ENCODE measurements at places on chromosomes 5 and 9. TPM values are rescaled to one million over a fixed set of nuclear protein-coding genes. Genes with fewer than 3 reads are reported as not detected.

The NOTCH1 gene
- total RNA-seq: 21.5 TPM

DNA sequence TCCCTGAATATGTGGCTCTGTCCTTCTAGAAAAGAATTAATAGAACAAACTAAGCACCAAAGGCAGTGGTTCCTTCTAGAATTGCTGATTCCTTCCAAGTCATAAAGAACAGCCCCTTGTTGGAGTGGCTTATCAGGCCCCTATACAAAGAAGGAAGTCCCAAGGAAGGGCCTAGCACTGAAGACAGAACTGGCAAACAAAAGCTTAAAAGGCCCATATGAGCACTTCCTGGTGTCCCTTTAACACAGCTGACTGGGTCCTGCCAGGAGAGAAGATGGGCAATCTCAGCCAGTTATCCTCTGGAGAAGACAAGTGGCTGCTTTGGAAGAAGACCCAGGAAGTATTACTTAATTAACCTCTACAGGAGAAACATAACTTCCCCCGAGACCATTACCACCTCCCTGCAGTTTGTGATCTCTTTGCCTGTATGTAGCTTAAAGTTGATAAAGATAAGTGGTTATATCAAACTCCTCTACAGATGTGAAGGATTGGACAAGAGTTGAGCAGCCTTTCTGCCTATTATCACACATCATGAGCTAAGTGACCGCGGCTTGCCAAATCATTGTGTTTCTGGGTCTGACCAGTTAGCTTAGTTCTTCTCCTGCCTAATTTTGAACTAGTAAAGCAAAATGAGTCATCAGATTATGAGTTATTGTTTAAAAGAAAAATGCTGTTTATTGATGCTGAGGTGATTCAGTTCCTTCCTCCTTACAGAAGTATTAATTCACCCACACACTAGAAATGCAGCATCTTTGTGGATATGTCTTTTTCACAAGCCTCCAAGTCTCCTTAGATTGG is 13.3 kb upstream of the STING1 start:
- no peaks in the 10 kb centered on the region for H3K36me3 ChIP-seq
- no peak for DNase-seq
- H3K4me3 ChIP-seq: no peak overlapping the region
- peaks cover 11% of the 10 kb centered on the region for H3K4me1 ChIP-seq

DNA sequence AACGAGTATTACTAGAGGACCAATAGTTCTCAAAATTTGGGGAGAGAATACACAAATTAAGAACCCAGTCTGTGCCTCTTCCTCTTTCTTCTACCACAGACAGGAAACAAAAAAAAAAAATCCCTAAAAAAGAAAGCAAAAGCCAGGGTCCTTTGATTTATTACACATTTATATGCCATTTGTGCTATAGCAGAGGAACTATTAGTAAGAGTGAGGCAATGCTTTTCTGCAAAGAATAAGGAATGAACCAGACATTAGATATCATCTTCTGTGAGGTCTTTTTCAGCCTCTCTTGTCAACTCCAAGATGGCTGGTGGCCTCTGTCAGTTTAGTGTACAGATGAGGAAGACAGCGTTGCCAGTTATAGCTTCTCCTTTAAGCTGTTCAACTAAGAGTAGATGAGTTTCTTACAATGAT is 127.6 kb downstream of the RFX3 start:
- H3K4me3 ChIP-seq: no peak overlapping the region
- H3K36me3 ChIP-seq: no peaks in the 10 kb centered on the region
- no peaks in the 10 kb centered on the region for H3K27me3 ChIP-seq
- no peak for DNase-seq
- no peaks in the 10 kb centered on the region for H3K4me1 ChIP-seq

DNA sequence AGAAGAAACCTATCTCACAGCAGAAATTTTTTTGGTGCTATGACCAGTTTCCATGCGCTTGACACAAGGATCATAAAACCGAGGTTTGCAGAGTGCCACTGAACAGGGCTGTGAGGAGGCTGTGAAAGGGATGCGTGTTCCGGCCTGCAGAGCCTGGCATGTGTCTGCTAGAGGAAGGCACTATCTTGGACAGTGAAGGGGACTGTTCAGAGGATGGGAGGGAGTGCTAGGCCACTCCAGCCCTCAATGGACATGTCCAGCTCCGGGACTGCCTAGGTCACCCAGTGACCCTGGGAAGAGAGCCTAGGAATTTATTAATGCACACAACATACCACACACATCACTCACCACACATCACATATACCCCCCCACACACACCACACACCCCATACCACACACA is 275.9 kb downstream of the GADD45G start:
- H3K27ac ChIP-seq: no peak overlapping the region
- no peaks in the 10 kb centered on the region for H3K36me3 ChIP-seq
- H3K27me3 ChIP-seq: no peaks in the 10 kb centered on the region
- H3K4me3 ChIP-seq: no peak overlapping the region
- H3K4me1 ChIP-seq: no peaks in the 10 kb centered on the region

GRCh38 chr5:169300468-169301385 is at the start of gene SLIT3:
Gene SLIT3 (minus strand): TSS chr5:169301139. CDS start chr5:169300709, 430 bp downstream.
- H3K27ac ChIP-seq: no peak within 1 kb of the TSS
- peak within 1 kb of the TSS; percentile 77 for H3K4me3 ChIP-seq
- no peaks in the 10 kb centered on the region for H3K4me1 ChIP-seq

DNA sequence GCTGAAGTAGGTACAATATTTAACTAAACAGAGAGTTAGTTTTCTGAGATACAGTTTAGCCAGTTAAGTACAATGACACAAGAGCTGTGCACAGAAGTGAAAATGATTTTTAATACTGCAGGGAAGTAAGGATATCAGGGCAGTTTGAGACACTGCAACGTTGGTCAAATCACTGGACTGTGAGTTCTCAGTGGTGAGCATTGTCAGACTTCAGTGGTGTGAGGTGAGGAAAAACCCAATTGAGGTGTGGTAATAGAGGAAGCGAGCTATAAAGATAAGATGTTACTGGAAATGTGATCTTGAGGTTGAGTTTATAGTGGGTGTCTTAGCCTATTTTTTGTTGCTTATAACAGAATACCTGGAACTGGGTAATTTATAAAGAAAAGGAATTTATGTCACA is 12.8 kb upstream of the FBXL7 start:
- no peak overlapping the region for H3K4me3 ChIP-seq
- no peak overlapping the region for H3K27ac ChIP-seq
- no peaks in the 10 kb centered on the region for H3K36me3 ChIP-seq
- no peaks in the 10 kb centered on the region for H3K4me1 ChIP-seq
- no peak for DNase-seq
- peaks cover 8% of the 10 kb centered on the region for H3K27me3 ChIP-seq

- H3K4me3 ChIP-seq: no peak overlapping the region
- no peak for DNase-seq
- peaks cover 42% of the 10 kb centered on the region for H3K27me3 ChIP-seq
- H3K4me1 ChIP-seq: no peaks in the 10 kb centered on the region
- no peak overlapping the region for H3K27ac ChIP-seq
- no peaks in the 10 kb centered on the region for H3K36me3 ChIP-seq
These were observed 2.8 kb upstream of the GPR150 start for GRCh38 chr5:95617057-95617456.

The PLPP1 gene
- 100 TPM for total RNA-seq

The BDP1 gene
- total RNA-seq: 28.6 TPM

- H3K27ac ChIP-seq: no peak overlapping the region
- no peaks in the 10 kb centered on the region for H3K36me3 ChIP-seq
- no peak overlapping the region for H3K4me3 ChIP-seq
- no peak for DNase-seq
These were observed 60.8 kb downstream of the MAPKAP1 start for GRCh38 chr9:125646217-125646616.

The TDRD7 gene
- 31.9 TPM for total RNA-seq

- H3K27me3 ChIP-seq: peaks cover 100% of the 10 kb centered on the region
- H3K4me3 ChIP-seq: no peak overlapping the region
- H3K36me3 ChIP-seq: no peaks in the 10 kb centered on the region
- no peaks in the 10 kb centered on the region for H3K4me1 ChIP-seq
- DNase-seq: no peak
These were observed 6.3 kb downstream of the NR2F1-AS1 start for GRCh38 chr5:93574491-93575305.

- peaks cover 41% of the 10 kb centered on the region for H3K27me3 ChIP-seq
- H3K4me3 ChIP-seq: no peak overlapping the region
- DNase-seq: no peak
- no peaks in the 10 kb centered on the region for H3K36me3 ChIP-seq
- H3K27ac ChIP-seq: no peak overlapping the region
These were observed 144.6 kb upstream of the ZNF366 start for GRCh38 chr5:72651779-72652178.

DNA sequence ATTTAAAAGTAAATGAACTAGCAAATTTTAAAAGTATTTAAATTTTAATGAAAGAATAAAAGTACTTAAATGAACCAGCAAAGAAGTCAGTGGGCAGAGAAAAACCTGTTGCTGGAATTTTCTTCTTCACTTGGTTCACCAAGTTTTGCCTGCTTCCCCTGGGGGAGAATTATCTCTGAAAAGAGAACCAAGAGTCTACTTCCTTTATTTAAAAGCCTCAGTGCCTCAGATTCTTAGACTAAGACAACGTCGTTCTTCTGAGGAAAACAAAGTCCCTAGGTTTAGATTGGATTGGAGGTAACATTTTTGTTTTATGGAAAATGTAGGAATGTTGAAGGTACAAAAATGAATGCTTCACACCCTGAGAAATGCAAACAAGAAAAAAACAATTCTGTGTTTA is 7.4 kb upstream of the KLF4 start:
- H3K36me3 ChIP-seq: no peaks in the 10 kb centered on the region
- no peak overlapping the region for H3K4me3 ChIP-seq
- peaks cover 35% of the 10 kb centered on the region for H3K27me3 ChIP-seq
- no peak for DNase-seq

DNA sequence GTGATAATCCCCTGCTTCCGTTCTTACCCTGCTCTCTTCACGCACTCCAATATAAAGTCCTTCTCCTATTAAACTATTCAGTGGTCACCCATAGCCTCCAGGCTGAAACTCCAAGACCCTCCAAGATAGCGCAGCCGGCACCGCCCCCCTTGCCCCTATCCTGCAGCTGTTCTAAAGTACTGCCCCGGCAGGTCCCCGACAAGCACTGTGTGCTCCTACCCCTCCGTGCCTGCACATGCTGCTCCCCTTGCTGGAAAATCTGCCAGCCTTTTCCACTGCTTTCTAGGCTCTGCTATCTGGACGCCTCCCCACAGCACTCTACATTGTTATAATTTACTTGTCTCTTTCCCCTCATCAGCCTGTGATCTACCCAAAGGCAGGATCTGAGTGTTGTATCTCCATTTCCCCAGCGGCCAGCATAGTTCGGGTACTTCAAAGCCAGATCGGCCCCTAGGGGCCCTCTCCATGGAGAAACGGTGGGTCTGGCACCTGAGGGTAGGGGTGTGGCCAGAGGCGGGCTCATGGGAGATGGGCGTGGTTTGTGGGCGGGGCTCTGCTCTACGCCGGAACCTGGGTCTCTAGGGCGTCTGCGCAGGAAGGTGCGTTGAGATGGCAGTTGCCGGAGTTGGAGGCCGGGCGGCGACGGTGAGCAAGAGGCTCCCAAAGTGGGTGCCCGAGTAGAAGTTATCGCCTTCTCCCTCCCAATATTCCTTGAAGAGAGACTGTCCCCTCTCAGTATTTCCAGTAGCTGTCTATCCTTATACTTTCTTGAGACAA is 83.5 kb upstream of the RUSC2 start:
- peak; percentile 99 for DNase-seq
- no peak overlapping the region for H3K4me3 ChIP-seq
- H3K4me1 ChIP-seq: no peaks in the 10 kb centered on the region
- no peak overlapping the region for H3K27ac ChIP-seq
- no peaks in the 10 kb centered on the region for H3K27me3 ChIP-seq
- peaks cover 33% of the 10 kb centered on the region for H3K36me3 ChIP-seq

The IER5L gene
- total RNA-seq: 6.1 TPM

The RNF180 gene
- total RNA-seq: 7.3 TPM

The MED7 gene
- 19.1 TPM for total RNA-seq

The SHISAL2B gene
- 106 TPM for total RNA-seq

The ODF2 gene
- total RNA-seq: 48.7 TPM

The TRIP13 gene
- total RNA-seq: 32.4 TPM

DNA sequence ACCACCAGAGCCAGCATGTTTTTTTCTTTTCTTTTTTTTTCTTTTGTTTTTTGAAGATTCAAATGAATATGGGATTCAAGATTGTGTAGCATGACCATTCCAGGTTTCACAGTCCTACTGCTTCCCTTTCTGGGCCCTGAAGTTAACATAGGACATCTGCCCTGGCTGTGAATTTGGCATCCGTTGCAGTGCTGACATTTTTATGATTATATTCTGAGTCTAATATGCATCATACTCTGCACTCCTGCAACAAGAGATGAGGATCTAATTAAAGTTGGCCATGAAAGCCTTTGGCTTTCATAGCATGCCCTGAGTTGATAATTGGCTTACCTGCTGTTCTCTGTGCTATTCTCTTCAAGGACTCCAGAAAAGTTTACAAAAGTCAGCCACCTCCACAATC is 29.8 kb downstream of the C5orf22 start:
- DNase-seq: no peak
- no peaks in the 10 kb centered on the region for H3K27me3 ChIP-seq
- no peak overlapping the region for H3K27ac ChIP-seq
- H3K36me3 ChIP-seq: peaks cover under 1% of the 10 kb centered on the region

The EHMT1 gene
- total RNA-seq: 139 TPM

DNA sequence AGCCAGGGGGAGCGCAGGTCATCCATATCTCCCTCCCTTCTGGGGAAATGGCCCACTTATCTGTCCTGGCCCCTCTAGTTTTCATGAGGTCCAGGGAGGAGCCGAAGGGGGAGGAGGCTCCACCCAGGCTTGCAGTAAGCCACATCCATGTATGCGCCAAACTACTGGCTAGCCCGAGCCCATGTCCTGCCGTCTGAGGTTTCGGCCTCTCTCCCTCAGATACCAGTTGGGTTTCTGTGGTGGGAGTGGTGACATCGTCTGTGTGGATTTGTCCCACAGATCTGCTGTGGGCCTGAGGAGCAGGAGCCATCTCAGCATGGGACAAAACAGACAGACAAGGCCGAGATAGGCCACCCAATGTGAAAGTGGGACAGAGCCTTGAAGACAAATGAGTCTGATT is 78.3 kb upstream of the ORM1 start:
- no peak overlapping the region for H3K27ac ChIP-seq
- no peaks in the 10 kb centered on the region for H3K27me3 ChIP-seq
- no peak for DNase-seq
- peaks cover 70% of the 10 kb centered on the region for H3K36me3 ChIP-seq

- no peak for DNase-seq
- H3K27me3 ChIP-seq: no peaks in the 10 kb centered on the region
- no peak overlapping the region for H3K27ac ChIP-seq
- H3K36me3 ChIP-seq: no peaks in the 10 kb centered on the region
- H3K4me1 ChIP-seq: no peaks in the 10 kb centered on the region
These were observed 91.4 kb downstream of the LIFR start for GRCh38 chr5:38465061-38465460.

The EGR1 gene
- 14.2 TPM for total RNA-seq

GRCh38 chr5:36682499-36682898 is 76.1 kb downstream of the SLC1A3 start:
- no peak overlapping the region for H3K4me3 ChIP-seq
- no peak overlapping the region for H3K27ac ChIP-seq
- H3K36me3 ChIP-seq: no peaks in the 10 kb centered on the region
- no peaks in the 10 kb centered on the region for H3K4me1 ChIP-seq

Data from endodermal cell (in vitro differentiated cells).